ENCODE measurements at places on chromosomes 16 and 17.

GRCh38 chr16:74563828-74564263 is 43.1 kb downstream of the GLG1 start:
- DNase-seq: peak; percentile 62

- DNase-seq: no peak
These were observed 15.7 kb downstream of the ZDHHC7 start for GRCh38 chr16:84995663-84996062.

- no peak for DNase-seq
These were observed 102.2 kb upstream of the SDK2 start for GRCh38 chr17:73746314-73747073.

DNA sequence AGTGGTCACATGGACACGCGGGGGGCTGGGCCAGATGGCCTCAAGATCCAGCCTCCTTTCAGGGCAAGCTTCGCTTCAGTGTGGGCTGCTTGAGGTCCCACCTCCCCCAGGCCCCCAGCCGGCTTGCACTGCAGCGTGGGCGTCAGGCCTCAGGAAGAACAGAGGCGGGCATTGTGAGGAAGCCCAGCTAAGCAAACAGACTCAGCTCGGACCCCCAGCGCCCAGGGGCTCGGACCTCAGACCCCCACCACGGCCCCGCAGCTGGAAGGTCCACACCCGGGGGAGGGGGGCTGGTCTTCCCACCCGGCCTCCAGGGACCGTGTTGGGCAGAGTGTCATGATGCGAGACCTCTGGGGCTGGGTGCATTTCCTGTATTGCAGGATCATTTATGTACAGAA is 24.7 kb upstream of the ZNF469 start:
- DNase-seq: no peak

DNA sequence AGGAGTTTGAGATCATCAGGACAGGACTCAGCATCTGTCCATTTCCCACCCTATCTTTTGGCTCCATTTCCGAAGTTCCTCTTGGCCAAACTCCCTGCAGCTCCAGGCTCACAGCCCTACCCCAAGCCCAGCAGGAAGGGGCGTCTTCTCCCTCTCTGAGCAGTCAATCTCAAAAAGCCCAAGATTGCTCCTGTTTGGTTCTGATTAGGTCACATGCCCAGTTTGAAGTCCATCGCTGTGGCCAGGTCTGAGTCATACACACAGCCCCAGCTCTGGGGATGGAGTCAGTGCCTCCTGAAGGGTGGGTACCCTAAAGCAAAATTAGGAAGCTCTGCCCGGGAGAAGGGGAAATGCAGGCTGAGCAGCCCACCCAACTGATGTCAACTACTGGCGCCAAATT is 23.9 kb downstream of the SNX20 start:
- peak; percentile 9 for DNase-seq

GRCh38 chr16:78177218-78177617 is 77.8 kb downstream of the WWOX start:
- no peak for DNase-seq

DNA sequence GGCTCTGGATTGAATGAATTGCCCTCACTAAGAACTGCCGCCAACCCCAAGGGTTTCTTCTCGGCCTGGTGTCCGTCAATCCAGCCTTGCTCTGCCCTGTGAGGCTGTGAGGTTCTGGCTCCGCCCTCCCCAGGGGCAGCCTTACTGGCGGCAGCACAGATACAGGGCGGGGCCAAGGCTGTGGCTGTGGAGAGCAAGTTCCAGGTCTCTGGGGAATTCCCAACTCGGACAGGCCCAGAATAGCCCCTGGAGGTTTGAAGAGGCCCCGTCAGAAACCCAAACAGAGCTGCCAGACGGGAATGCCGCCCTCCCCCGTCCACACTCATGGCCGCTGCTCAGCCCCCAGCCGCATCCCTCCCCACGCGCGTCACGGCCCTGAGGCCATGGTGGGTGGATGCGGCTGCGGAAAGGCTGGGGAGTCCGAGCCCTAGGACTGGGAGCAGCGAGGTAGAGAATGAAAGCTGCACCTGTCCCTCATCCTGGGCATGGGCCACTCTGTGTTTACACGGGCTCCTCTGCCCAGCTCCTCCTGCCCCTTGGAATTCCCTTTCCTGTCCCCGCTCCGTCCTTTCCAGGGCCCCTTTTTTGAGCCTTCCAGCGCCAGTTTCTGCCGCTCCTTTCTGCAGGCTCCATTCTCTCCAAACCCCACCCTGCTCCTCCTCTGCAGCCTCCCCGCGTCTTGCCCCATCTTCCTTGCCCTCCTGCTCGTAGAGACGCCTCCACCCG is 660 bp upstream of the PRRT2 start:
- DNase-seq: peak; percentile 97

- no peak for DNase-seq
These were observed 239.7 kb upstream of the ERCC4 start for GRCh38 chr16:13680021-13680889.

- no peak for DNase-seq
These were observed 8.6 kb upstream of the BAHCC1 start for GRCh38 chr17:81386646-81387099.

GRCh38 chr17:49656247-49656646 is 21.6 kb downstream of the SPOP start:
- DNase-seq: no peak

- DNase-seq: no peak
These were observed 207.4 kb downstream of the MAF start for GRCh38 chr16:79393127-79393526.

GRCh38 chr16:73396556-73396955 is 348.6 kb upstream of the ZFHX3 start:
- DNase-seq: no peak

DNA sequence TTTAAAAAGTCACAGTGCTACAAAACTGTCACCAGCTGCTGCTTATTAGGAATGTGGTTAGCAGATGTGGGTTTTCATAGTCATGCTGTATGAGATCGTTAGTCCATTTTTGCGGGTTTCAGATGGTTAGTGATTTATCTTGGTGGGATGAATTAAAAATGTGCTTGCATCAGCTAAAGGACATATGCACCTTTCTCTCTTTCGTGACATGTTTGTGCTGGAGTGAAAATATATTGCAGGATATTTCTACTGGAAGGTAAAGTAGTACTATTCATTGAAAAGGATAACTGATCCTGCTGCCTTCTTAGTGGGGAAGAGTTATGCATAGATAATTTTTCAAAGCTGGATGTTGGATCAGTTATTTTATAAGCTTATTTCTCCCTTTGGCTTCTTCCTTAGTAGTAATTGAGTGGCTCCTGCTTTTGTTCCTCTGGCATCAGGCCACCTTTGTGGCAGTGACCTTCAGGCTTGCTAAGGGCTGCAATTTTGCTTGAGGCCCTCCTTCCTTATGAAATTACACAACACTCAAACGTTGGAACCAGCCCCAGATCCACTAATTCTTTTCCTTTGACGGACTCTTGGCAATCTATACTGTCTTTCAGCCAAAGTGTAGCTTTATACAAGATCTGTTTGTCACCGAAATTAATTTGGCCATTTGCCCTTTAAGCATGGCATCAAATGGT is 7.5 kb upstream of the SNTB2 start:
- peak; percentile 96 for DNase-seq

DNA sequence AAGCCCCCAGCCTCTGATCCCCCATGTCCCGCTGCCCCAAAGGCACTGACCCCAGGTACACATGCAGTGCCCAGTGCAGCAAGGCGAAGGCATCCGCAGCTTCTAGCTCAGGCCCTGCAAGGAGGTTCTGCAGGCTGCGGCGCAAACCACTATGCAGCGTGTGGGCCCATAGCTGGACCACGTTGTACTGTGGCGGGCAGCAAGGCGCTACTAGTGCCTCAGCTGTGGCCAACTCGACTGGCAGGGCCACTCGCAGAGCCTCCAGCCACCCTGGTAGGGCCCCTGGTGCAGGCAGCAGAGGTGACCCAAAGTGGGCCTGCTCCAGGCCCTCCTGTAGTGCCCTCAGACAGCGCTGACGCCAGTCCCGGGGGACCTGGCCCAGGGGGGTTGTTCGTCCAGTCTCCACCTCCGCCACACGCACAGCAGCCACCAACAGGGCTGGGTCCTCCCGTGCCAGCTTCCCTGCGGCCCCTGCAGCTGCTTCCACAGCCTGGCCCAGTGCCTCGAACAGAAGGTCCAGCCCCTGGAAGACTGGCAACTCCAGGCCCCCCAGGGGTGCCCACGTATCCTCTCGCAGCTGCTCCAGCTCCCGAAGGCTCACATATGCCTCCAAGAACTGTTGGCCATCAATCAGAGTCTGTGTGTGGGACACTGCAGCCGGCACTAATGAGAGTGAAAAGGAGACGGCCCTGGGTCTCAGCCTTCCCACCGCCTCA is 2.6 kb downstream of the EXOC3L1 start:
- DNase-seq: no peak

- DNase-seq: no peak
These were observed 284.4 kb upstream of the FOXF1 start for GRCh38 chr16:86225905-86226371.

DNA sequence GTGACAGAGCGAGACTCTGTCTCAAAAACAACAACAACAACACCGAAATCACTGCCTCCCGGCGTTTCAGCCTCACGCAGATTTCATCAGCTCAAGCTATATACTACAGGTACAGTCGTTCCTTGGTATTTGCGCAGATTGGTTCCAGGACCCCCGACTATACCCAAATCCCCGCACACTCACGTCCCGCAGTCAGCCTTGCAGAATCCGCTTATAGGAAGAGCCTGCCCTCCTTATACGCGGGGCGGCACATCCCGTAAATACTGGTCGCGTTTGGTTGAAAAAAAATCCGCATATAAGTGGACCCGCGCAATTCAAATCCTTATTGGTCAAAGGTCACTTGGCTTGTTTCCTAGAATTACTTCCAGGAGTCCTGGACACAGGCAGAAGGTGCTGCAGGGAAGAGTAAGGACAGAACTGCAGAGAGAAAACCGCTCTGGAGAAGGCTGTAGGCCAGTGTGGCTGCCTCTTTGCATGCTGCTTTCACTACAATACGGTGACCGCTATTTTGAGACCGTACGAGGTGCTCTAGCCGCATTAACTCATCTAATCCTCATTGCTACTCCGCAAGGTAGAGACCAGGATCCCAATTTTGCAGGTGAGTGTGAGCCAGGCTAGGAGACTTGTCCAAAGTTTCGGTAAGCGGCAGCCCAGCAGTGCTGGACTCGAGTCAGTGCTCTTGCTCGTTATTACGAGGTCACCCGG is 718 bp downstream of the NDUFAB1 start:
- DNase-seq: peak; percentile 15

DNA sequence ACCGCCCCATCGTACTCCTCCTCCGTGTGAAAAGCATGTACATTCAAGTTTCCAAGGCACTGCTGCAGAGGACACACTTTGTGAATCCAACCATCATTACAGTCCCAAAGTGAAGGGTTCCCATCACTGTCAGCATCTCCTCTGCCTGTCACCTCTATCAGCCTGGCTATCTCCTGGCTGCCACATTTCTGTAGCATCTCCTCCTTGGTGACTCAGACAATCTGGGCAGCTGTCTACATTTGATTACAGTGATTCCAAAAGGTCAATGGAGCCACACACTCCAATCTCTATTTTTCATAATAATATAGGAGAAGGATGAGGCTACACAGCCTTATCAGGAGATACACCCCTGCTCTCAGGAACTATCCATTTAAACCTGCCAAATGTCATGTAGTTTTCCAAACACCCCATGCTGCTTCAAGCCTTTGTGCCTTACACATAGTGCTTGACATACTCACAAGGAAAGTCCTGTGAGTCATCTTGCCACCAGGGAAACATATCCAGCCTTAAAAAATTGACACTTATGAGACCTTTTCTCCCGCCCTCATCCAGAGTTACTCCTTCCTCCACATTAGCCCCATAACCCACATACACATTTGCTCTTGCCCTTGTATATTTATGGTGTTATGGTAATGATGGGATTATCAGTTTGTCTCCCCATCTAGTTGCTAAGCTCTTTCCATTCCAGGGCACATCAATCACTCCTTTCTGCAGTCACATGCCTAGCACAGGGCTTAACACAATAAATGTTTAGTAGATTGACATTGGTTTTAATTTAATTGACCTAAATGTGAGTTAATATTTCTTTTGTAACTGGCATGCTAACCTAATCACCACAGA is 250.1 kb upstream of the CDH5 start:
- DNase-seq: peak; percentile 68

DNA sequence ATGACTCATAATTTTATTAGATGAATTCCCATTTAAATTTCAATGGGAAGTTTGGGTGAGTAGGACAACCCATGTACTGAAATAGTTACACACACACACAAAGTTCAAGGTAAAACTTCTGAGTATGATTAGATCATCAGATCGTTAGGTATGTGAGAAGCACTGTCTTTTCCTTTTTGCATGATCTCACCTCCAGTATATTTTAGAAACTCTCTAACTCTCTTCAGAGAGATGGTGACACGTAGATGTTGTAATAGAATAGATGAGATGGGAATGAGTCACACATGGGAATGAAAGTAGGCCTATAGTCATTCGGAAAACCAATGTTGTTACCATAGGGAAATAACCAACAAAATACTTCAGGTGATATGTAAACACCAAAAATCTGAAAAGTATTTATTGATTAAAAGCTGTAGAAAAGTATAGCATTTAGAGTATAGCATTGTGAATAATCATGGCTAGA is 22.2 kb downstream of the KRT23 start:
- peak; percentile 95 for DNase-seq

DNA sequence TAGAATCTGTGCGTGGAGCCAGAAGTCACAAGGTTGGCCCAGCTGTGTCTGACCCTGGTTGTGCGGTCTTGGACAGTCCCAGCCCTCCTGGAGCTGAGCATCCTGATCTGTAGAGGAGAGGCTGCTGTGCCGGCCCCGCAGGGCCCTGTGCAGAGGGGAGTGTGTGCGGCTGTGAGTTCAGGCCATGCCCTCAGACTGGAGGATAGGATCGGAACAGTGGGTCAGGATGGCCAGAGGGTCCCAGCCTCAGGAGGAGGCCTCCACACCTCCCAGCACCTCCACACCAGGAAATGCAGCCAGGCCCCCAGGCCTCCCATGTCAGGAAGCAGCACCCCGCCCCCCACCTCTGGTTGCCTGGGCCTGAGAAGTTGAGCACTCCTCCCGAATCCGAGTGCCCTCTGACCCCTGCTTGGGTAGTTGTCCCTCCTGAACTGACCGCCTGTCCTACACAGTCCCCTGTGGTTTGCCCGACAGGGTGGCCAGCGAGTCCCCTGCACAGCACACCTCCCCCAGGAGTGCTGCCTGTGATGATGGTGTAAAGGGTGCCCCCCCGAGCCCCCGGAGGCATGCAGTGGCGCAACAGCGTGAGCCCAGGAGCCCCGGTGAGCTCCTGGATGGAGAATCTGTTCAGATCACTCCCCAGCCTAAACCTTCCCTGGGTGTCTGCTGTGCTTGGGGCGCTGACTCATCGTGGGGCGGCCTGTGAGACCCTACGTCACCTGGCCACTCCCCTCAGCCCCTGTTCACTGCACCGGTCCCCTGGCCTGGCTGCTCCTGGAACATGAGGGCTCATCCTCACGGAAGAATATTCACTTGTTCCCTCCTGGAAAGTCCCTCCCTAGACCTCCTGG is 285.2 kb downstream of the SEC14L1 start:
- DNase-seq: peak; percentile 92

- no peak for DNase-seq
These were observed 117.3 kb downstream of the OR1D5 start for GRCh38 chr17:2946144-2946543.

GRCh38 chr17:76452660-76453430 is at the start of gene UBE2O:
Gene UBE2O, minus strand, starts transcription at chr17:76453152. Its CDS starts 11 bp downstream, at chr17:76453141.
- peak; percentile 74 for DNase-seq

- DNase-seq: peak; percentile 8
These were observed 107.1 kb downstream of the MYO1D start for GRCh38 chr17:32769846-32770245.

GRCh38 chr16:49703483-49703882 is 152.4 kb downstream of the ZNF423 start:
- DNase-seq: no peak

All from fibroblast of mammary gland (primary cell).